ENCODE measurements at places on chromosomes 3 and 15.

GRCh38 chr3:122077293-122078234, 22.4 kb downstream of the CD86 start:
- DNase-seq, result no peak

DNA sequence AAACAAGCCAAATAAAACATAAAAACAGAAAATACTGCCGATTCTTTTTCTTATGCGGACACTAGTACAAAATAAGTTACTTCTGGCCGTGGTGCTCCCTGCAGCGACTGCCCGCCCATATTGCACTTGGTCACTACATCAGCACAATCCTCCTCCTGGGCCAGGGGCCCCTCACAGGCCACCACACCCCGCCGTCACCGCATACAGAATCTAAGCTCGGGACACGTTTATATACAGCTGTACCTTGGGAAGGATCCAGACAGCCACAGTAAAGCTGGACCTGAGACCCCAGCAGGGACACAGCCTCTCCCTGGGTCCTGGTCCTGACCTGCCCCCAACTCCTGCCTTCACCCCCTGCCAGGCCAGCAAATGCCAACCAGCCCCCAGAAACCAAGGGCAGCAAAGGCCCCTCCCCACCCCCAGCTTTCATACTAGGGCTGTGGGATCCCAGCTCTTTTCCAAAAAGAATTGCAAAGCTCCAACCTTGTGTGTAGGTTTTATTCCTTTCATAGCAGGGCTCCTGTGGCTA, 12.9 kb upstream of the DNAJB8 start:
- no peak for DNase-seq

- no peak for DNase-seq
Observed at GRCh38 chr3:105999856-106000255, 131.0 kb upstream of the CBLB start.

DNA sequence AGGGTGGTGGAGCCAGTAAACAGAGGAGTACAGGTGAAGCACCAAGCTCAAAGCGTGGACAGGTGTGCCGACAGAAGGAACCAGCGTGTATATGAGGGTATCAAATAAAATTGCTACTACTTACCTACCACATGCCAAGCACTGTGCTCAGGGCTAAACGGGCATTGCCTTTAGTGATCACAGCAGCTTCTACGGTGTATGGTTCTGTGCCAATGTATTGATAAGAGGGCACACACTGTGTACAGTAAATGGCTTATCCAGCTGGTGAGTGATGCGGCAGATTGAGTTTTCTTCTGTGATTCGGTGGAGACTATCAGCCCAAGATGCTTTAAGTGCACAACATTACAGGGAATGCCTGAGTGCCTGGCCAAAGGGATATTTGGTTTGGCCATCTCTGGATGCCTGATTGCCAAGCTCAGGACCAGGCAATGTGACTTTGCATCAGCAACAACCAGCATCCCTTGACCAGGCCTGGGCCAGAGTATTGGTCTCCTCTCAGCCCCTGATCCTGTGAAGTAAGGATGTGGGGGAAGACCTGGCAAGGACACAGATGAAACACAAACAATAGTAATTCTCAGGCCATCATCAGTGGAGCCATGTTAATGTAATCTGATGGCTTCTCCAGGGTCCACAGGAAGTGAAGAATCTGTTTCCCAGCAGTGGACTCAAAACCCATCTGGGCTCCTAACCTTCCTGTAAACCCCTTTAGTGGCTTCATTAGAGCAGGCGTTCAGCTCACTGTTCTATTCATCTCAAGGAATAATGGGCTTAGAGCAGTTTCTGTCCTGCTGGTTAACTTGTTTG, 14.1 kb downstream of the STARD5 start:
- DNase-seq, result no peak

DNA sequence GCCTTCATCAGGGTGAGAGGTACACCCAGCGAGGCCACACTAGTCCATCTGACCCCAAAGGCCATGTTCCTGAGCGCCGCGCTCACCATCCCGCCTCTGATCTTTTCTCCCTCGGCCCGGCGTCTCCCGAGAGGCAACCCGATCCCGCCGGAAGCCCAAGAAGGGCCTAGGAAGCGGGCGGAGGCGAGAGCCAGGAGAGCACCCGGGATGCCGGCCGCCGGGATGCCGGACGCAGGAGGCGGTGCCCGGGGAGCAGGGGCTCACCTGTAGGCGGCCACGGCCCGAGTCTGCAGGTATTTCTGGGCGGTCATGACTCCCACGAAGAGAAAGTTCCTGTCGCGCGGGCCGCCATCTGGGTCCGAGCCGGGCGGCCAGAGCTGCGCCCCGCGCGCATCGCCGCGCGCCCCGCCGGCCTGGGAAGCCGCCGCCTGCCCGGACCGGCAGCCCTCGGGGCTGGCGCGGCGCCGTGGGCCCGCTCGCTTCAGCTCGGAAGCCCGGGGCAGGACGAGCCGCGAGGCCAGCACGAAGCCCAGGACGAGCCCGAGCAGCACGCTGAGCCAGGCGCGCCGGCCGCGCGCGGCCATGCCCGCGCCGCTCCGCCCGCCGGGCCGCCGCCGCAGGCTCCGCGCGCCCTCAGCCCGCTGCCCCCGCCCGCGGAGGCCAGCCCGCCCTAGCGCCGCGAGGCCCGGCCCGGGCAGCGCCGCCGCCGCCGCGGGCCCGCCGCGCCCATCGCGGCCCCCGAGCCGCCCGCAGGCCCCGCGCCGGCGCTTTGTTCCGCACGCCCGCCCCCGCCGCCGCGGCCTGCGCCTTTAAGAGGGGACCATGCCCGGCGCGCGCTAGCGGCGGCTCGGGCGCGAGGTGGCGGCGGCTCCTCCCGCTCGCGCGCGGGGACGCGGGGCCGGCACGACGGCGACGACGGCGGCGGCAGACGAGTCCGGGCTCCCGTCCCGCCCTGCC, 697 bp downstream of the CHSY1 start:
- DNase-seq, result peak; percentile 35

DNA sequence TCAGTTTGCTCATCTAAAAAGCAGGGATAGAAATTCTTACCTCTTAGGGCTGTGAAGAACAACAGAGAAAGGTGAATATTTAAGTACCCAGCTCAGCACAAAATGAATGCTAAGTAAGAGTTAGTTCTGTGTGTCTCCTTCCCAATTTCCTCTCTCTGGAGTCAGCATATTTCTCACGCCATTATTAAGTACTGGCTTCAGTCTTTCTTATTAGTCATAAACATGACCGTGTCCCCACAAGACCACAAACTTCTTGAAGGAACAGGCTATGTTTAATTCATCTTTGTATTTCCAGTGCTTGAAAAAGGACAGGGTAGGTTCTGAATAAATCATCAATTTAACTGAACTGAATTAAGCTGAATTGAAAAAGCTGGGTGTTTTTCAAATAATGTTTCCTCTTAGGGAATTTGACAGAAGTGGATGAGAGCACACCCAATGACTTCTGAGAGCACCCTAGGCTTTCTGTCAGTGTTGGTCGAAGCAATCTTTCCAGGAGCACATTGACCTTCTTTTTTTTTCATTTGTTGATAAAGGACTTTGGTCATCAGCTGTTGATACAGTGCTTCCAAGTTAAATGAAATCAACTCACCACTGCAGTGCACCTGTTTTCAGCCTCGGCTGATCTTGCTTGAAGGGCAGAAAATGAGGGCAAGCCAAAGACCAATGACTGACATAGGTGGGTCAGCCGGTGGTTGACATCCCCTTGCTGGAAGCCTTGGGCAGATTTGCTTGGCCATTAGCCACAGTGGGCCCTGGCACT, 324.6 kb downstream of the MFSD1 start:
- DNase-seq, result no peak

DNA sequence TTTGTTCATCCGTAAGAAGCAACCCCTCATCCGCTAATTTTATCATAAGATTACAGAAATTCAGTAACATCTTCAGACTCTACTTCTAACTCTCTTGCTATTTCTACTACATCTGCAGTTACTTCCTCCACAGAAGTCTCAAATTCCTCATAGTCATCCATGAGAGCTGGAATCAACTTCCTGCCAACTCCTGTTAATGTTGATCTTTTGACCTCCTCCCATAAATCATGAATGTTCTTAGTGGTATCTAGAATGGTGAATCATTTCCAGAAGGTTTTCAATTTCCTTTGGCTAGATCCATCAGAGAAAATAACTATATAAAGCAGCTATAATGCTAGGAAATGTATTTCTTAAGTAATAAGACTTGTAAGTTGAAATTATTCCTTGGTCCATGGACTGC, 115.1 kb downstream of the TAFA4 start:
- no peak for DNase-seq

DNA sequence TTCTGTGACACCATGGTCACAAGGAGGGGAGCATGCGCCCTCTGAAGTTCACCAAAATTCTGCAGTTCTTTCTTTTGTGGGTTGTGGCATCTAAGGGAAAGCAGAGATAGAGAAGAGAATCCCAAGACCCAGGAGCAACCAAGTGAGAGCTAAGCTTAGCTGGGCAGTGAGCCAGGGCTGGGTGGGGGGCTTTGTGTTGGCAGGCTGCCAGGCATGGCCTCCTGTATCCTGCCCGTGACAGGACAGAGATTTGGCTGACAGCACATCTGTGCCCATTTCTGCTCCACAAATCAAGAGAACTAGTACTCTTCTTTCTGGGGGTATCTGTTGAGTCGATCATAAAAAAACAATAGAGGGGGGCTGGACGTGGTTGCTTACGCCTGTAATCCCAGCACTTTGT, 66.2 kb downstream of the NMNAT3 start:
- no peak for DNase-seq

GRCh38 chr3:131353016-131353877, 28.3 kb upstream of the NUDT16 start:
- DNase-seq, result no peak

DNA sequence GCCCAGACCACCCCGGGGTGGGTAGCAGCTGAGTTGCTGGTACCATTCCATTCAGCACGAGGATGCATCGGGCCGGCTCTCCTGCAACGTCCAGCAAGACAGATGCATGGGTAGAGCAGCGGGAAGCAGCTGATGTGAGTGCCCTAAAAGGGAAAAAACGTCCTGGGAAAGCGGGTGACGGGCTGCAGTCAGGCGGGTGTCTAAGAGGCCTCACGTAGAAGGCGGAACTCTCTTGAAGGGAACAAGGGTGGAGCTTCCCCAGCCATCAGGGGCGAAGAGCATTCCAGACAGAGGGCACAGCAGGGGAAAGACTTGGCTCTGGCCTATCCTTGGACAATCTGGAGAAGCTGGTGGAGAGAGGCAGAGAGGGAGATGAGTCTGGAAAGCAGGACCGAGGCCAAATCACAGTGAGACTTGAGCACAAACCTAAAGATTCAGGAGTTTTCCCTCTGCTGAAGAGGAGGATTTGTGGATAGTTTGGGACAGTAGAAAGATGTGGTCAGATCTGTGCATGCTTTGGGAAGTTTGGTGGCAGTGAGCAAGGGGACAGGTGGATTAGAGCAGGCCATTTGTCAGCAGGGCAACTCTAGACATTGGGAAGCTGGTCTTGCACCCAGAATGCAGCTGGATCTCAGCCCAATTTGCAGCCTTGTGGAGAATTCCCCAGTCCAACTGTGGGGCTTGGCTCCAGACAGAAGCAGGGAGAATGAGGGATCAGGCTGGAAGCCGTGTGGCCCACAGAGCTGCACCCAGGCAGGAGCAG, 70.7 kb downstream of the SEMA5B start:
- DNase-seq, result no peak

DNA sequence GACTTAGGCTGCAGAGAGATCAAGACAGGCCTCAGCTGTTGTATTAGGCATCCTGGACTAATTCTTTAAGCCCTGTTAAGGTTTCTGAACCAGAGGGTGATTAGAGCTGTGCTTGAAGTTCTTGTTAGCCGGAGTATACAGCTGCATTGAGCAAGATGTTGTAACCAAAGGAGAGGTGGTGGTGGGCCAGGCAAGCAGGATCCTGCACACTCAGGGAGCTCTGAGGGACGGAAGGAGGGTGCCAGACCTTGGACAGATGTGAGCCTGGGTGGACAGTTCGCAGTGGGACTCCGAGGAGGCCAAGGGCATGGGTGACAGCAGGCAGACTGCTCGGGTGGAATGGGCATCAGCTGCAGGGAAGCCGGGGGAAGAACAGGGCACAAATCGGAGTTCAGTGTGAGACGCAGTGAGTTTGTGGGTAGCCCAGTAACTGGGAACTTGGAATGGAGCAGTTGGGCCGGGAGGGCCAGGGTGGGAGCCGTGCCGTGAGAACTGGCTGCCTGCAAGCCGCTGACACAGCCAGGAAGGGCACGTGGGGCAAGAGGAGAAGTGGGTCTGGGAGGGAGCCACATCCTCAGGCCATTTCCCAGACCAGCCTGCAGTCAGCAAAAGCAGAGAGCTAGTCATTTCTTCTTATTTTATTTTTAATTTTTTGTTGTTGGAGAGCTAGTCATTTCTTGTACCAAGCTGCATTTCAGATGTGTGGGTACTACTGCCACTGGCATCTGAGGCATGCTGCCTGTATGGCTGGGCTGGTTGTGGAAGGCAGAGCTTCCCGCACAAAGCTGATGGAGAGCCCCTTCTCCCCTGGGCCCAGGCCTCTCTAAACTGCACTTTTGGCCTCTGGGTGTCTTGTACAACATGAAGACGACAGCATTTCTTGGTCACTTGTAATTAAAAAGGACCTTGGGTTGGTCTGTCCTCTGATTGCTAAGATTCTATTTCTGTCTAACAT, 61.0 kb downstream of the PGPEP1L start:
- no peak for DNase-seq

DNA sequence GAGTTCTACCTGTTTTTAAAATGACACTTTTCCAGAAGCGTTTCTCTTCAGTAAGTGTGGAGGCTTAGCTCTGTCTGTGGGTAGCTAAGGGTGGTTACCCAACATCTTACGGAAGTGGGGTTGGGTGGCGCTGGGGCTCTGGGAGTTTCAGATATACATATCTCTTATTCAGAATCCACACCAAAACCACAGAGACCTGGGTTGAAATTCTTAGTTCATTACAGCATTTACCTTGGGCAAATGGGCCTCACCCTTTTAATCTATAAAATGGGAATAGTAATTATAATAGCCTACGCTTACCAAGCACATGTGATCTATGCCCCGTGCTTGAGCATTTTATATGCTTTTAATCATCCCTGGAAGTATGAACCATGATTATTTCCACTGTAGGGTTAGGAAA, 9.4 kb downstream of the PTPRG start:
- no peak for DNase-seq

DNA sequence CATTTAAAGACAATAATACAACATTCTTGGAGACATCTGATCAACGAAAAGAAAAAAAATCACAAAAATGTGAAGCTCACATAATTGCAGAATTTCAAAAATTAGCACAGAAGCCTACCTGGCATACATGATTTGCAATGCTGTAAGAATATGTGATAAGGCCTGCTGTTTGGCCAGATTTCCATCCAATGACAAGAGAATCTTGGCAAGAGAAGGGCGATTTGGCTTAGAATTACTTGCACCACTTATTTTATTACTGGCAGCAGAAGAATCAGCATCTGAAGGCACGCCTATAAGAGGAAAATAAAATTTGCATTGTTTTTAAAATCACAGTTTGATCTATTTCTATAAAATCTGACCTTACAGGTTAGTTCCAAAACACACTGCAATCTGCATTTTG, 70.3 kb upstream of the OCA2 start:
- no peak for DNase-seq
